ENCODE measurements at places on chromosomes 6 and 20.

DNA sequence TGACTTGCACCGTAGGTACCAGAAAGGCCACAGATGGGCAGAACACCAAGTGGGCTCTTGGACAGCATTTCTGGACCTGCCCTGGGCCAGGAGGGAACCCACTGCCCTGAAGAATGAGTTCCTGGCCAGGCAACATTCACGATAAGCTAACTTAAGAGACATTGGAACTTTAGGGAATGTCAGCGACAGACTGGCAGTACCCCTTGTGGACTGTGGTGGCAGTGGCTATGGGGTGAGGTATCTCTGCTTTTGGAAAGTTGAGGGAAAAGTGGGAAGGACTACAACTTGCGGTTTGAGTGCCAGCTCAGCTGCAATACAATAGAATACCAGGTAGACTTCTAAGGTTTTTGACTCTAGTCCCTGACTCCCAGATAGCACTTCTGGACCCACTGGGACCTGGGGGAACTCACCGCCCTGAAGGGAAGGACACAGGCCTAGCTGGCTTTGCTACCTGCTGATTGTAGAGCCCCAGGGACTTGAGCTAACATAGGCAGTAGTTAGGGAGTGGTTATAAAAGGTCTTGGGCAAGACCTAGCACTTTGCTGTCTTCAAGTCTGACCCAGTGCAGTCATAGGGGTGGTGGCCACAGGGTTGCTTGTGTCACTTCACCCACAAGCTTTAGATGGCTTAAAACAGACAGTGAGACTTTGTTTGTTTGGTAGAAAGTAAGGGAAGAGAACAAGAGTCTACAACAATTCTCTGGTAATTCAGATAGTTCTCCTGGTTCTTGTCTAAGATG lies 617.6 kb downstream of the COL12A1 start:
- no peak for DNase-seq

- no peak for DNase-seq
Observed at GRCh38 chr20:1005452-1006027, 3.4 kb upstream of the RSPO4 start.

GRCh38 chr20:49999329-49999728 lies 16.5 kb downstream of the SNAI1 start:
- no peak for DNase-seq

- DNase-seq: no peak
Observed at GRCh38 chr6:125277838-125278237, 23.9 kb downstream of the HDDC2 start.

DNA sequence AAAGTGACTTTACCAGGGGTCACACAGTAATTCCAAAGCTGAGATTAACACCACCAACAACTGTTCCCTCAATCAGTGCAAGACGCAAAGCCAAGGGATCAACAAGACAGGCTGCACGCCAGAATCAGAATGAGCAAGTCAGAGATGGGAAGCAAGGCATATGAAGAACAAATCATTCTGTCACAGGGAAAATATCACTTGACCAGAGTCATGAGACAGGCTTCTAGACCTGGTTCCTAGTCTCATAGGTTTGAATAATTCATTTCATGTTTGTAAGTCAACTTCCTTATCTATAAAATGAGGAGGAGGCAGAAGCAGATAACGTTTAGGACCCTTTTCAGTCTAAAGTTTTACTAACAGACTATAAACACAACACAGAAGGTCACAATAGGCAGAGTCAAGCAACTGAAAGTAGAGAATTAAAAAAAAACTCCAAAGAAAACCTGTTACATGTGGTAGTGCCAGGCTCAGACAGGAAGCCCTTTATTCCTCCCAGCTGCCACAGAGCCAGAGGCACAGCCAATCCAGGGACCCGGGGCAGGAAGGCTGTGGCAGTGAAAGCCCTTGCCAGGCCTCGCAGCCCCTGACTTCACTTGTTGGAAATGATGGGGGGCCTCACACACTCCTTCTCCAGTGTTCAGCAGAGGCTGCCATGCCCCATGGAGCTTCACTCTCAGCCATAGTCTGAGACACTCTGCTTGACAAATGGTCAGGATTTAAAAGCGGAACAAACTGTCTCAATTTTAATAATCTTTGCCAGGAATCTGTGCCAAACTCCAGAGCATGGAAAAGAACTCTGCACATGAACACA lies 29.2 kb upstream of the DST start:
- DNase-seq: no peak

GRCh38 chr6:74814440-74814839 lies 391.4 kb downstream of the COL12A1 start:
- DNase-seq: no peak

GRCh38 chr20:47318586-47319516 lies 37.6 kb downstream of the ZMYND8 start:
- DNase-seq: no peak

DNA sequence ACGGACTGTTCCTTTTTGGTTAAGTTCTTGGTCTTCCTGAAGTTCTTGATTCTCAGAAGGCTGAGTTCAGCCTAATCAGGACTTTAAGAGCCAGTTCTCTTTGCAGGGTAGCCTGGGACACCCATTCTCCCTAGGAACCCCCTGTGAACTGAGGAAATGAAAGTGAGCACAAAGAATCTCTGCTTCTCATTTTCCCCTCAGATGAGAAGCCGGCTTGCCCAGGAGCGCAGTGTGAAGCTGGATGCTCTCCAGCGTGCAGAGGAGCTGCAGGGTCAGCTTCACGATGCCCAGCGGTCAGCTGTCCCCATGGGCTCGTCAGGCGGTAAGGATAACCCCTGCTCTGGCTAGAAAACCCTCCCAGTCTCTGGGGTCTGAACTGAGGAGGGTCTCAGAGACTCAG lies 34.0 kb downstream of the CD164 start:
- DNase-seq: no peak

- DNase-seq: no peak
Observed at GRCh38 chr6:133306931-133307330, 65.8 kb downstream of the EYA4 start.

DNA sequence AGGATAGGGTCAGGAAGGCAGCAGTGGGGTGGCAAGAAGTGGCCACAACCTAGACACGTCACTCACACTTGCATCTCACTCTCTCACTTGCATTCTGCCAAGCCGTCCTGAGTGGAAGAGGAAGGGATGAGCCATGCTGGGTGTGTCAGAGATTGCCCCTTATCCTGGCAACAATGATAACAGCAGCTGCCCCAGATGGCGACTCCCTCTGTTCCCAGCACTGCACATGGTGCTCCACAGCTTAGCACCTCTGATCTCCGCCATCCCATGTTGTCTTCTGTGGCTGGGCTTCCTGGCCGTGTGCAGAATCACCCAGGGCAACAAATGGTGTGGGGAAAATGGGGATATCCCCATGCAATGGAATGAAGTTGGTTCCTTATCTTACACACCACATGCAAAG lies 11.1 kb downstream of the KCNB1 start:
- no peak for DNase-seq

GRCh38 chr6:52731719-52732118 lies 31.6 kb downstream of the GSTA2 start:
- DNase-seq: no peak

- DNase-seq: no peak
Observed at GRCh38 chr6:5984150-5985089, 22.3 kb downstream of the NRN1 start.

Data from stimulated activated CD8-positive, alpha-beta memory T cell treated with anti-CD3 and anti-CD28 coated beads, Interleukin-7, amount 100 ng/mL, for 1 hour (primary cell).